ENCODE measurements at places on chromosomes 5 and 9.

DNA sequence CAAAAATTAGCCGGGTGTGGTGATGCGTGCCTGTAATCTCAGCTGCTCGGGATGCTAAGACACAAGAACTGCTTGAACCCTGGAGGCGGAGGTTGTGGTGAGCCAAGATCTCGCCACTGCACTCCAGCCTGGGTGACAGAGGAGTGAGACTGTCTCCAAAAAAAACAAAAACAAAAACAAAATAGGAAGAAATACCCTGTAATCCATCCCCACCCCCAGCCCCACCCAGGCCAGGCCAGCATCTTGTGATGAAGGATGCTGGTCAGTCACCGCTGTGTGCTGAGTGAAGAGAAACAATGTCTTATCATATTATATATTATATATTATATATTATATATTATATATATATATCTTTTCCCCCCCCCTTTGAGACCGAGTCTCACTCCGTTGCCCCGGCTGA lies 15.4 kb upstream of the CCIN start:
- DNase-seq: no peak

- no peak for DNase-seq
Measured at GRCh38 chr5:72205431-72206009, 98.2 kb downstream of the MAP1B start.

- DNase-seq: no peak
Measured at GRCh38 chr5:36598045-36598444, 8.4 kb upstream of the SLC1A3 start.

GRCh38 chr9:114386361-114386885 lies 1.4 kb downstream of the AKNA start:
- no peak for DNase-seq

DNA sequence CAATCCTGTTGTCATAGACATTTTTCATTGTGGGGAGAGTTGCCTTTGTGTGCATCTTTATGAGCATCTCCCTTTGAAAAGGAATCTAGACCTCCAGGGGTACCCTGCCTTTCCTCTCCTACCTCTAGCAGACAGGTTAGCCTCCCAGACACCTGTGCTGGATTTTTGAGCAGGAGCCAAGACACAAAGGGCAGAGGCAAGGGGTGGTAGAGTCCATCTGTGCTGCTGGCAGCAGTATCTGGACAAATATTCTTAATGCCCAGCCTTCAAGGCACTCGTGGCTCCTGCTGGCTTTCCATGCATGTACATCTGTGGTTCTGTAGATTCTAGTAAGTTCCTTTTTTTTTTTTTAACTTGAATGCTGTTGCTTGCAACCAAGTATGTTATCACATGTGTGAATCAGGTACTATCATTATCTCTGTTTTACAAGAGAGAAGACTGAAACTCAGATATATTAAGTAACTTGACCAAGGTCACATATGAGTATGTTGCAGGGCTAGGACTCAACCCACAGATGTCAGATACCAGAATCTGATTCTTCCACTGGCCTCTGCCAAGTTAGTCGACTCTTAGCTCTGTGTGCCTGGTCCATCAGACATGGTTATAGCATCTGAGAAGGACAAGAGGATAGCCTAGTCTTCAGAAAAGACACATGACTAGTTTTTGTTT lies 32.9 kb upstream of the GPR151 start:
- no peak for DNase-seq

- DNase-seq: no peak
Measured at GRCh38 chr5:34876275-34876674, 37.3 kb downstream of the TTC23L start.

All from stimulated activated naive CD4-positive, alpha-beta T cell treated with Interleukin-2 at 50 U/mL for 16 hours (primary cell).